ENCODE measurements at places on chromosomes 4 and X. TPM values are rescaled to one million over a fixed set of nuclear protein-coding genes. Genes with fewer than 3 reads are reported as not detected.

- no peak for ATAC-seq
Observed at GRCh38 chr4:42306221-42307109, 90.8 kb upstream of the SHISA3 start.

GRCh38 chr4:98838977-98839618, 89.8 kb downstream of the EIF4E start:
- ATAC-seq = no peak

- no peak for ATAC-seq
Observed at GRCh38 chrX:111411557-111411956, 435 bp downstream of the DCX start.

- no peak for ATAC-seq
Observed at GRCh38 chr4:57097711-57098110, 12.5 kb downstream of the IGFBP7 start.

DNA sequence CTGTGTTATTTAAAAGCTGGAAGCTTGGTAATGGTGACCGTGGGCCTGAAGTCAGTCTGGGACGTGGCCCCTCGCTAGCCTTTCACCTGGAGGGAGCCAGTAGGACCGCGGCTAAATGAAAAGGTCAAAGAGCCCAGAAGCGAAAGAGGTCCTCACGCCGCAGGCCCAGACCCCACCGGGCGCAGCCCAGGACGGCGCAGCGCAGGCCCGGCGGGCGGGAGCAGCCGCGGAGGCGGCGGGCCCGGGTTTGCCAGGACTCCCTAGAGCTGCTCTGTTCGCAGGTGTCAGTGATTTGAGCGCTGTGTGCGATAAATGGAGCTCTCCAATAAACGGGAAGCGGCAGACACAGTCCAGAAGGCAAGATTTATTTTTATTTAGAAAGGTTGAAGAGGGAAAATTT, 56.2 kb upstream of the STIM2 start:
- ATAC-seq = no peak

- no peak for ATAC-seq
Observed at GRCh38 chrX:119303137-119303536, 67.1 kb downstream of the PGRMC1 start.

GRCh38 chr4:171266671-171267070, 546.5 kb upstream of the GALNTL6 start:
- ATAC-seq = no peak

DNA sequence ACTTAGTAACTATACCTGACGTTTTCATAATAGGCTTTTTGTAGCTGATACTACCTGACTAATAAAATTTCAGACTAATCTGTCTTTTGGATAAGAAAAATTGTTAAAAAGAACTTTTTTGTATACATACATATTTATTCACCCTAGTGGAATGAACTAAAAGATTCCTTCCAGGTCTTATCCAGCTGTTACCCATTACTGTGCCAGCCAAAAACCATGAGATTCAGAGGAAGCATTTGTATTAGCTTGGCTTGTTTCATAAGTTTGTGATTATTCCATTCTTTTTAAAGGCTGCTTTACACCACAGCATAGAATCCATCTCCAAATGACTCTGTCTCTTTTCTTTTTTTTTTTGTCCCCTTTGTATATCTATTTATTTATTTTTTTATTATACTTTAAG, 149.4 kb downstream of the FAT4 start:
- ATAC-seq = no peak

Gene TMEM255A
- total RNA-seq = 0.20 TPM

- ATAC-seq = no peak
Observed at GRCh38 chrX:53163436-53163835, 61.6 kb downstream of the KDM5C start.
